CD4-positive, CD25-positive, alpha-beta regulatory T cell (primary cell): ENCODE measurements at places on chromosomes 1 and 21. TPM values are rescaled to one million over a fixed set of nuclear protein-coding genes. Genes with fewer than 3 reads are reported as not detected.

The KRTAP19-3 gene
- not detected for total RNA-seq

DNA sequence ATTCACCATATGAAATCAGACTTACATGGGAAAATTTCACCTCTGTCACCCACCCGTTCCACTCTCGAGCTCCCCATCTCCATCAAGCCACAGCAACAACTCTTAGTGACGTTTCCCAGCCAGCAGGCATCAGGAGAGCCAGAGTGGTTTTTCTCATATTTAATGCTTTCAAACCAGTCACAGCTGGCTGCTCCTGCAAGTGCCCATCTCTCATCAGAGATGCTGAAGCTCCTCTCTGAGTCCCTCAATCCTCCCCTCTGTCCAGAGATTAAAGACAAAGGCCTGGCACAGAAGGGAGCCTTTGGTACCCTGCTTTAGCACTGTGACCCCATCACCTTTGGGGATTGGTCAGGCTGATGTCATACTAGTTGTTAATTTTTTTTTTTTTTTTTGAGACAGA is 277.3 kb downstream of the DNM3 start:
- peaks cover 9% of the 10 kb centered on the region for H3K4me1 ChIP-seq
- no peak overlapping the region for H3K27ac ChIP-seq
- no peaks in the 10 kb centered on the region for H3K27me3 ChIP-seq
- DNase-seq, result no peak
- H3K4me3 ChIP-seq, result no peak overlapping the region
- H3K36me3 ChIP-seq, result no peaks in the 10 kb centered on the region

DNA sequence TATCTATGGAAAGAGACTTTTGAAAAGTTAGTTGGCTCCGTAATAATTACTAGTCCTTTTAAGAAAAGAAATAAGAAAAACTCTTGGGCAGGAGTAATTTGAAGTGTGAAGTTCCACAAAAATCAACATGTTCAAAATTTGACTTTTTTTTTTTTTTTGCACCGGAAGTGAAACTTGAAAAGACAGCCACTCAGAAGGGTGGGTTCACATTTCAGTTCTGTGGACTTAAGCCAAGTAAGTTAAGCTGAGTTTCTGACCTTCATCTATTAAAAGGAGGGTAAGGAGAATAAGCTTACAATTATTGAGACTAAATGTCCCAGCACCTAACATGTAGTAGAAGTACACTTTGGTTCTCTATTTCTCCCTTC is 11.0 kb downstream of the RO60 start:
- H3K36me3 ChIP-seq, result peaks cover 7% of the 10 kb centered on the region
- peaks cover 22% of the 10 kb centered on the region for H3K4me1 ChIP-seq
- H3K27ac ChIP-seq, result peak overlapping the region; percentile 67
- no peak for DNase-seq
- H3K4me3 ChIP-seq, result peak overlapping the region; percentile 38
- no peaks in the 10 kb centered on the region for H3K27me3 ChIP-seq

GRCh38 chr1:31703431-31704270 is at the start of gene COL16A1:
TSS of gene COL16A1 (minus strand) at chr1:31704017. CDS start at chr1:31702193, 1,824 bp downstream.
- no peak within 1 kb of the TSS for H3K27ac ChIP-seq
- no peaks in the 10 kb centered on the region for H3K36me3 ChIP-seq
- H3K4me1 ChIP-seq, result peaks cover 14% of the 10 kb centered on the region
- H3K27me3 ChIP-seq, result peaks cover 5% of the 10 kb centered on the region
- H3K4me3 ChIP-seq, result no peak within 1 kb of the TSS
- DNase-seq, result no peak

DNA sequence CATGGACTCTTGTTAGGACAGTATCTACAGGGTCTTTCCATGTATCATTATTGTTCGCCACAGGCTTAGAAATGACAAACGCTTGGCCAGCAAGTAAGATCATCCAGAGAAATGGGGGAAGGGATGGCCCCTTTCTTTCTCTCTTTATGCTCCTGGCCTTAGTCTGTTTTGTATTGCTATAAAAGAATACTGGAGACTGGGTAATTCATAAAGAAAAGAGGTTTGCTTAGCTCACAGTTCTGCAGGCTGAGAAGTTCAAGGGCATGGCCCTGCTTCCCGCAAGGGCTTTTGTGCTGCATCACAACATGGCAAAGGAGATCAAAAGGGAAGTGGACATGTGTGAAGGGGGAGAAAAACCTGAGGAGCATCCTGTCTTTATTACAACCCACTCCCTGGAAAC is 41.0 kb downstream of the DNTTIP2 start:
- H3K27me3 ChIP-seq, result no peaks in the 10 kb centered on the region
- no peaks in the 10 kb centered on the region for H3K36me3 ChIP-seq
- no peak overlapping the region for H3K4me3 ChIP-seq
- no peak overlapping the region for H3K27ac ChIP-seq

GRCh38 chr1:39474810-39475209 is 16.6 kb upstream of the BMP8A start:
- H3K27ac ChIP-seq, result no peak overlapping the region
- H3K36me3 ChIP-seq, result peaks cover 70% of the 10 kb centered on the region
- no peaks in the 10 kb centered on the region for H3K4me1 ChIP-seq
- no peak overlapping the region for H3K4me3 ChIP-seq
- no peaks in the 10 kb centered on the region for H3K27me3 ChIP-seq

DNA sequence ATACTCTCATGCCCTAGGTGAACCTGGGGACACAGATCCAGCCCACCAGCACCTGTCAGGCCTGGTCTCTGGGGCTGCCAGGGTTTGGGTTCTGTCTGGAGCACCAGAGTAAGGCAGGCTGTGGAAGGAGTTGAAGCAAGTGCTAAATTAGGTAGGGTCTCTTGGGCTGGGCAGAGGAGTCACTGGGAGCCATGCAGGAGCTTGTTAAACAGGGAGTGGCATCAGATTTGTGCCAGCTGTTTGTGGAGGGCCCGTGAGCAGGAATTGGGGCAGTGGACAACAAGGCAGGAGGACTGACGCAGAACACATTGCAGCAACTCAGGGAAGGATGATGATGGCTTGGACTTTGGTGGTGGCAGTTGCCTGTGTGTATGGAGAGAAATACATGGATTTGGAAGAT is 56.3 kb downstream of the PTPRF start:
- no peaks in the 10 kb centered on the region for H3K27me3 ChIP-seq
- no peaks in the 10 kb centered on the region for H3K4me1 ChIP-seq
- H3K36me3 ChIP-seq, result no peaks in the 10 kb centered on the region
- no peak for DNase-seq

GRCh38 chr1:59703226-59703917 is 111.4 kb upstream of the HOOK1 start:
- H3K27ac ChIP-seq, result no peak overlapping the region
- DNase-seq, result no peak
- H3K4me1 ChIP-seq, result no peaks in the 10 kb centered on the region
- H3K36me3 ChIP-seq, result no peaks in the 10 kb centered on the region

The ANGPTL1 gene
- not detected for total RNA-seq

GRCh38 chr1:170377440-170377839 is 154.5 kb upstream of the GORAB start:
- no peak overlapping the region for H3K4me3 ChIP-seq
- no peak for DNase-seq
- H3K36me3 ChIP-seq, result no peaks in the 10 kb centered on the region
- H3K27me3 ChIP-seq, result no peaks in the 10 kb centered on the region
- H3K4me1 ChIP-seq, result no peaks in the 10 kb centered on the region
- H3K27ac ChIP-seq, result no peak overlapping the region
